ENCODE measurements at places on chromosomes 5 and 9. TPM values are rescaled to one million over a fixed set of nuclear protein-coding genes. Genes with fewer than 3 reads are reported as not detected.

Gene GMCL2
- total RNA-seq: not detected

Gene SPRY4
- total RNA-seq: 23.8 TPM

GRCh38 chr5:61348447-61348846, 16.4 kb downstream of the ZSWIM6 start:
- DNase-seq: no peak

- DNase-seq: no peak
Measured at GRCh38 chr5:170636206-170636605, 132.4 kb downstream of the KCNIP1 start.

DNA sequence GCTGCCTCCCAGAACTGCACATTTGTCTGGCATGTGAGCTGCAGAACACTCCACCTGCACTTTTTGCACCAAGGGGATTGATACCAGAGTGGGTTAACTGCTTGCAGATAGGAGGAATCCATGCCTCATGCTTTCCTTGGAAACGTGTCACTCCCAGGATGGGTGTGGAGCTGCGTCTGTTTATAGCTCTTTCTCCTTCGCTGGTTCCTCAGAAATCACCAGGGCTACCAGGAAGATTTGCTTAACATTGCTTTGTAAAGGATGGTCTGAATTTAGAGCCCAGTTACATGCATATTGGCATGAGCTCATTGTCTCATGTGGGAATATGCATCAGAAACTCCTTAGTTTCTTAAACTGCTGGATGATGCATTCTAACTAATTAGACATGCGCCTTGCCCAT, 234.6 kb downstream of the GADD45G start:
- no peak for DNase-seq
